ENCODE measurements at places on chromosomes 1 and 21. TPM values are rescaled to one million over a fixed set of nuclear protein-coding genes. Genes with fewer than 3 reads are reported as not detected.

The VHLL gene
- not detected for total RNA-seq

The DCST2 gene
- total RNA-seq: 0.74 TPM

The MAP3K21 gene
- total RNA-seq: 5.1 TPM

The COL24A1 gene
- total RNA-seq: not detected

The DCST1 gene
- not detected for total RNA-seq

All from right lobe of liver (tissue), 6 donors.